ENCODE measurements at places on chromosomes 7 and 10.
A peak's percentile ranks its signal among the peaks of the same experiment; 100 is the strongest.

DNA sequence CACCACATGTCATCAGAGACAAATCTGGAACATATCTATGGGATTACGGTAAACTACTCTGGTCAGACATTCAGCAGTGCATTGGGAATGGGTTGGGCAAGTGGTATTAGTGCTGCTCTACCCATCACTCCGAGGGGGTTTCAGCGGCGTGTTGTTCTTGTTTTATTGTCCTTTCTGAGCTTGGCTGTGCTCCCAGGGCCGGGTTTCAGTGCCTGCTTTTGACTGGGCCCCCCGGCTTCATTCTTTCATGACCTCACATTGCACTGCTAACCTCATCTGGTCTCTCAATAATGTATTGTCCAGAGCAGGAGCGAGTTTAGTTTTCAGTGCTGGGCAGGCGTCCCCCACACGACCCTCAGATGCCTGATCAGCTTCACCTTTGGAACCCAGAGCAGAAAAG is 364.6 kb downstream of the PAXIP1 start:
- DNase-seq: no peak

DNA sequence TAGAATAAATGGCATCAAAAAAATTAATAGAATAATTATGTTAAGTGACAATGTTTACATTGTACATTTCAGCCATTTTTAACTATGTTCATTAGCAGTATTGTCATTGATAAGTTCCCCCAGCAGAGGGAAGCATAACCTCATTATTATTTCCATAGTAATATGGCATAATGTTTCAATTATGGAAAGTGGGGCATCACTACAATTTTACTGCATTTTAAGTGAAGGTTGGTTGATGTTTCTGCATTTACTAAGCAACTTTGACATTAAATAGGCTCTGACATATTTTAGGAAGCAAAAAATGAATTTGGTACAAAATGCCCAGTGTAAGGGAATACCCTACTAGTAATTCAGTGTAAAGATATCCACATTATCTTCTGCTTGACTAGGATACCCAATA is 218.3 kb downstream of the SEMA3A start:
- no peak for DNase-seq

- DNase-seq: no peak
These were observed 46.7 kb downstream of the PLXDC2 start for GRCh38 chr10:19862811-19863515.

- DNase-seq: no peak
These were observed 313.6 kb downstream of the DOCK4 start for GRCh38 chr7:111892588-111892987.

DNA sequence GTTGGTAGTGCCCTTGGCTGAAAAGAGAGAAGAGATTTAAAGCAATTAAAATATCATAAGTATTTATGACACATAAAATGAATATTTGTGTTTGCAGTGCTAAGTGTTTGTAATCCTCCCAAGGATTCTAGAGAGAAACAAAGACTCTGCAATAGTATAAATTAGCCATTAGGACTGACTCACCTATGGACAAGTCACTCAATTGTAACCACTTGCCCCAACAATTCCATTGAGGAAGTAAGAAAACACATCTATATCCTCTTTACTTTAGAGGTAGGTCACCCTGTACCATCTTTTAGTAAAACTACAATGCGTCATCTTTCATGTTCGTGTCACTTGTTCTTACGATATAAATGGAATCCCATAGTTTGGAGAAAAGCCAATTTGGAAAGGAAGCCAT is 85.7 kb upstream of the INHBA start:
- DNase-seq: no peak

GRCh38 chr7:49417034-49417433 is 356.4 kb upstream of the VWC2 start:
- DNase-seq: no peak

- DNase-seq: no peak
These were observed 13.6 kb downstream of the PTPRE start for GRCh38 chr10:127920306-127921074.

- no peak for DNase-seq
These were observed 31.6 kb upstream of the TMEM72 start for GRCh38 chr10:44879531-44879899.

- DNase-seq: no peak
These were observed 262.8 kb upstream of the KLF14 start for GRCh38 chr7:130996833-130997231.

- DNase-seq: peak; percentile 42
These were observed 505 bp downstream of the HNRNPA2B1 start for GRCh38 chr7:26200038-26200443.

DNA sequence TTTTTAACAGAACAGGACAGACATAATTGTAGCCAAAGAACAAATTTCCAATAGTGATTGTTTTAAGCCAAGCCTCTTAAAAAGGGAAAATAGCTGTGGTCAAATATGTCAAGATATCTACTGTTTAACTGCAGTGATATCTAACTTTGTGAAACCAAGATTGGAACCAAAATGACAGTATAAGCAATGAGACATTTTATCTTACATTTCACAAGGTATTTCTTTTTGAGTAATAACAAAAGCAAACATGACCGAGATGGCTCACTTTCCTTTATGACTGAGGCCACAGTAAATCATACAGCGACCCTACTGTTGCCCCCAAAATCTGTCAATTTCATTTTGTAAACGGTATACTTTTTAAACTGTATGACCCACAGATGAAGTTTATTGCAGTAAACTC is 215.8 kb downstream of the MLLT10 start:
- DNase-seq: no peak

DNA sequence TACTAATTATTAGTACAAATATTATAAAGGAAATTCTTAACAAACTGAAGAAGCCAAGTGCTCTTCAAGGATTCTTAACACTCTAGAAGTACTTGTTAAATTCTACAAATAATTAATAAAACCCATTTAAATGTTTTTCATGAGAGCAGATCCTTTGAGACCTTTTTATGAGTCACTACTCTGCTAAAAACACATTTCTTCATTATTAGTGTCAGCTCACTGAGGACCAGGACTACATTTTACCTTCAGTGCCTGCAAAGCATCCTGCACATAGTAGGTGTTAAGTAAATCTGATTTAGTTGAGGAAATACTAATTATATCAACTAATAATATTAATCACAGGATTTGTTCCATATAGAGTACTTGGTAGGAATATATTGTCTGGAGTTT is 273.6 kb downstream of the PHTF2 start:
- DNase-seq: no peak

DNA sequence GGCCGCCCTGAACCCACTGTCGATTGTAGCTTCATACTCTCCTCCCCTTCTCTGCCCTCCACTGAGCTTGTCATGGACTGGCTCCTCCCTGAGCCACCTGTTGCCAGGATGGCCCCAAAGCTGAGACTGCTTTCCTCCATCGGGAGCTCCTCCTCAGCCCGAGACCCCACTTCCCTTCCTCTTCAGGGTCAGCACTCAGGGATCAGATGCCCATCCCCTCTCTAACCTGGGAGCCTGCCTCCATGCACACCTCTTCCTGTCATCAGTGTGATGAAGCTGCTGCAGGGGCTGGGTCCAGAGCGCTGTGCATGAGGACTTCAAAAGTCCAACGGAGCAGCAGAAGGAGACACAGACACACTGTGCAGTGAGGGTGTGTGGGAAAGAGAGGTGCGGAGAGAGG is 201.1 kb downstream of the WDR37 start:
- DNase-seq: no peak

GRCh38 chr7:112410092-112410491 is 40.2 kb upstream of the IFRD1 start:
- no peak for DNase-seq

DNA sequence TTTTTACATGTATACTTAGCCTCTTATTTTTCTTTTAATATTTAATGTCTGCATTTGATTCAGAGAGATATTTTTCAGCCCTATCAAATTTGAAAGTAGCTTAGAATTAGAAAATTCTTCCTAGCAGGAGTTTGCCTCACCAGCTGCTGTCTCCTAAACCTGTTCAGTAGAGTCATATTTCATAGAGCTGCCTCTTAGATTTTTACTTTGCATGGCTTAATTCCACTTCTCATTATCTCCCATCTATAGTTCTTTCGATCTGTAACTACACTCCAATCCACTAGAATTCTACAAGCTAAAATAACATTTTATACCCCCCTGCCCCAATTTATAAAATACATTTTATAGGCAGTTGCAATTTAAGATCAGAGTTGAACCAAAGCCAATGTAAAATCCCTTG is 227.0 kb downstream of the ANK3 start:
- DNase-seq: no peak

- no peak for DNase-seq
These were observed 2.0 kb downstream of the COPS6 start for GRCh38 chr7:100090527-100091410.

GRCh38 chr10:61623161-61623560 is 39.6 kb upstream of the CABCOCO1 start:
- DNase-seq: no peak

DNA sequence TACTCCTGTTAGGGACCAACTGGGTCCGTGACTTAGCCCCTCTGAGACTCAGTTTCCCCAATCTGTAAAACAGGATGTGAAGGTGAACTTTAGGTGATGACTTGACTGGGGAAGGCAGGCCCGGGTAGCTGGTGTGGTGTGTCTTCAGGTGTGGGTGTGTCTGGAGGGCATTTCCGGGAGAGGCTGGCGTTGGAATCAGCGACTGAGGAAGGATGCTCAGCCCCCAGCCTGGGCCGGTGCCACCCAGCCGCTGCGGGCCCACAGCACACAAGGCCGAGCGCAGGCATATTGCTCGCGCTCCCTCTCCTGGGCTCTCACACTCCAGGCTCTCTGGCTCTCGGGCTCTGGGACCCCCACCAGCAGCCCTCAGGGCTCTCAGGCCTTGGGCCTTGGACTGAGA is 31.7 kb upstream of the CNPY1 start:
- DNase-seq: no peak

DNA sequence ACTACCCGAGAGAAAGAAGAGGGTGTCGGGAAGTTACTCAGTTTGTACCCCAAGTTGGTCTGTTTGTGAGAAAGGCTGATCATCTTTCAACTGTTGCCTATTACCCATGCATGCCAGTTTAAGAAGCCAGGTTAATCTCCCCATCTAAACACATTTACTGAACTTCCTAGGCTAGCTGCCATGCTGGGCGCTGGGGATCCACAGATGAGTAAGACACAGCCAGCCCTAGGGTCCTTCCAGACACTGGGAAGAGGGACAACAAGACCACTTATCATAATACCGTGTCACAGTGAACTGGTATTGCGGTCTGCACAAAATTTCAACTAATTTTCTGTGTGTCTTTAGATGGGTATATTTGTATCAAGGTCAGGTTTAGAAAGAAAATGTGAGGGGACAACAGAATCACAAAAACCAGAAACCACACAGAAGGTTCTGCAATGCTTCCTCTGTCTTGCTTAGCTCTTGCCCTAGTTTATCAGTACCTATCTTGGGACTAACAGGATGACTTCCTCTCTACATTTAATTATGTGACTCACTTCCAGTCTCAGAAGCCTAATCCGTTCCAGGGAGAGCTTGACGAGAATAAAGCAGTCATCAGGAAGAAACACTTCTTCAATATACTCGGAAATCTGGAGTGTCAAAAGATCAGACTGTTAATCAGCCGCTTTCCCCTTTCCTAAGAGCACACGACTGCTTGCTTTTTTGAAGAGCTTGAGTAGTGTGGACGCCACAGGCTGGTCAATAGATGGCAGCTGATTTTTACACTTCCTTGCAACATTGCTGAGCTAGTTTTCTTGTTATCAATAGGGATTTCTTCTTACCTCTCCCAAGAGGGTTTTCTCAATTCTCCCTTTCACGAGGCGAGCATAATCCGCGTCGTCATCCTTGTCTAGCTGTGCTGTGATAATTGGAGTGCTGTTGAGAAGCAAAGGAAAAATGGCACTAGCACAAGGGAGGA is 45.7 kb downstream of the POLR3A start:
- no peak for DNase-seq

DNA sequence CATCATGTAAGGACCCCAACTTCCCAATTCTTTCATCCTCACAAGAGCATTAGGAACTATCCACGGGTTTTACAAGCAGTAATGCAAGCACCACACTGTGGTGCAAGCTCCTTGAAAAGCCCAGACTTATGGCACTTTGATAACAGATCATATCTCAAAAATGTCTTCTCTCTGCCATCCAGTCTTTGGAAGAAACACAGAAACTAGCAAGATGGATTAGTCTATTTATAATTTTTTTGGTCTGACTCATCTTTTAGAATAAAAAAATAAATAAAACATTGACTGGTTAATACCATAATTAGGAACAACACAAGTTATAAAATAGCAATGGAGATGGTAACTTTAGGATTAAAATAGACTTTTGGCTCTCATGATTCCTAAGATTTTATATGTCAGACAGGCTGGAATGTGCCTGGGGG is 49.0 kb upstream of the CALD1 start:
- DNase-seq: no peak

- DNase-seq: no peak
These were observed 369.0 kb downstream of the PARD3 start for GRCh38 chr10:34446049-34446448.

- no peak for DNase-seq
These were observed 1.5 kb downstream of the LIPK start for GRCh38 chr10:88707429-88708155.

GRCh38 chr10:6140141-6140841 is 51.5 kb downstream of the RBM17 start:
- DNase-seq: no peak

DNA sequence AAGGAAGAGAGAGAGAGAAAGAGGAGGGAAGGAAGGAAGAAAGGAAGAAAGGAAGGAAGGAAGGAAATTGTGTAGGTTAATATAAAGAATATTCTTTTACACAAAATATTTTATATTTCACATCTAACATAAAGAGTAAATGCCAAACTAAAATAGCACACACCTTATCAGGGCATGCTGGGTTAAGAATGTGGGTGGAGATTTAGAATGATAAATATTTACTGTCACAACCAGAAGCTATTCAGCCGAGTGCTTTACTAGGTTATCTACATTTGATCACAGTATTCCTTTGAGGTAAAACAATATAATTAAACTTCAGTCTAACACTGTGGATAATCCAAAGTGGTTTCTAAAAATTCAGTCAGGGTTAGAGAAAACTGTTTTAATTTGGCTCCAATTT is 103.3 kb downstream of the SEMA3A start:
- no peak for DNase-seq

Measured in activated CD8-positive, alpha-beta memory T cell treated with anti-CD3 and anti-CD28 coated beads for 1 hour (primary cell).